ENCODE measurements at places on chromosomes 6 and 20.

GRCh38 chr20:62291251-62292066, 11.3 kb upstream of the ADRM1 start:
- no peak for DNase-seq

- no peak for DNase-seq
Observed at GRCh38 chr6:6317825-6318733, 2.4 kb downstream of the F13A1 start.

- DNase-seq: peak; percentile 23
Observed at GRCh38 chr6:152170702-152171667, 363.5 kb downstream of the ESR1 start.

- no peak for DNase-seq
Observed at GRCh38 chr20:47293631-47294030, 62.9 kb downstream of the ZMYND8 start.

GRCh38 chr6:1062786-1063545, 248.9 kb upstream of the FOXQ1 start:
- no peak for DNase-seq

GRCh38 chr6:147161974-147162495, 42.2 kb upstream of the STXBP5 start:
- DNase-seq: no peak

- no peak for DNase-seq
Observed at GRCh38 chr6:2731281-2731909, 19.3 kb downstream of the MYLK4 start.

- DNase-seq: no peak
Observed at GRCh38 chr20:49597825-49598395, 30.0 kb upstream of the PTGIS start.

- DNase-seq: no peak
Observed at GRCh38 chr20:20224806-20225205, 143.1 kb upstream of the INSM1 start.

- DNase-seq: no peak
Observed at GRCh38 chr20:22974354-22974753, 60.8 kb upstream of the SSTR4 start.

DNA sequence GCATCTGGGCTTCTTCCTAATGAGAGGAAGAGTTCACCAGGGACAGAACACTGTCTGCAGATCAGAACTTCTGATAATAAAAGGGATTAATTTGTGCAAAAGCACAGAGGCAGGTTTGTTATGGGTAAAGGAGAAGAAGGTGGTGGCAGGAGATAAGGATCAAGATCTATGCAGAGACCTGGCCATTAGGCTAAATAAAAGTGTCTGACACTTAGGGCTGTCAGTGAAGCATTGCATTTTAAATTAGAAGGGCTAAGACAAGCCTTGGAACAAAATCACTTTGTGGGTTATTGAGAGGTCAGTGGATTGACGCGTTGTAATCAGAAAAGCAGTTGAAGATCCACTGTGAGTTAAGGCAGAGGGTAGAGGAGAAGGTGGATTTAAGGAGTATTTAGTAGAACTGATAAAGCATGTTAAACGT, 76.8 kb downstream of the MAP3K4 start:
- DNase-seq: no peak

- DNase-seq: no peak
Observed at GRCh38 chr6:110620065-110620464, 143.7 kb upstream of the SLC22A16 start.

DNA sequence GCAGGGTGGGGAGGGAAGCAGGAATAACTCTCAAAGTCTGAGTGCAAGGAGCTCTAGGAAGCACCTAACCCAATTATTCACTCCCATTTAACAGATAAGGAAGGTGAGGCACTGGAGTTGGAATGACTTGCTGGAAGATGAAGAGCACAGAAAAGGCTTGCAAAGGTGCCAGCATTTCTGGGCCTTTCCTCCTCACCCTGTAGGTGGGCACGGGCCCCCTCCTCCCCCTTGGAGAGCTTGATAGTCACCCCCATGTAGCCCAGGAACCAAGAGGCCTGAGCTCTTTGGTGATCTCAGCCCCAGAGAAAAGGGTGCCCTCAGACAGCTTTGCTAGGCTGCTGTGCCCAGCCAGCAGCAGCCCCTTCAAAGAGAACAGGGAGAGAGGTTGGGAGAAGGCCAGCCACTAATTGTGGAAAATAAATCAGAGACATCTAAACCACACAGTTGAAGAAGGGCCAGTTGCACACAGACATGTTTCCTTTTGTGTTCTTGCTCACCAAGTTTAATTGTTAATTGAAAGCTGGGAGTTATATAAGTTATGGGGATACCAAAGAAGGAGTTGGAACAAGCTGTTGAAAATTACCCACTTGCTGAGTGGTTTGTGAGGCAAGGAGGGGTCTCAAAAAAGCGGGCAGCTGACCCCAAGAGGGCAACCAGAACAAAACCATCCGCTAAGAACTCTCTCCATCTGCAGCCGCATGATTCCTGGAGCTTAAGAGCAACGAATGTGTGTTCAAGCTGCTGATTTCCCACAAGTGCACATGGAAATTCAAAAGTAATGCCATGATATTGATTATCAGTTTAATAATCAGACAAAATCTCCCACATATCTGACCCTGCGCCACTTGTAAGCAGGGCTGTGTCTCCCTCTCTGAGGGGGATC, 77.0 kb downstream of the MRPL14 start:
- DNase-seq: no peak

DNA sequence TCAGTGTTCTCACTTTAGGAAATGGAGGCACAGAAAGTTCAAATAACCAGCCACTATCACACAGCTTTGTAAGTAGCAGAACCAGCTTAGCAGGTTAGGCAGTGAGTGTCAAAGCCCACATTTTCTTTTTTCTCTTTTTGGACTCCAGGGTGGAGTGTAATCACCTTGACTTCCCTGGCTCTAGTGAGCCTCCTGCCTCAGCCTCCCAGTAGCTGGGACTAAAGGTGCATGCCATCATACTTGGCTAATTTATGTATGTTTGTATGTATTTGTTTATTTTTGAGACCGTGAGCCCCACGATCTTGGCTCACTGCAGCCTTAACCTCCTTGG, 7.8 kb upstream of the NCOA3 start:
- DNase-seq: no peak

GRCh38 chr6:163679012-163679660, 264.6 kb downstream of the QKI start:
- no peak for DNase-seq

DNA sequence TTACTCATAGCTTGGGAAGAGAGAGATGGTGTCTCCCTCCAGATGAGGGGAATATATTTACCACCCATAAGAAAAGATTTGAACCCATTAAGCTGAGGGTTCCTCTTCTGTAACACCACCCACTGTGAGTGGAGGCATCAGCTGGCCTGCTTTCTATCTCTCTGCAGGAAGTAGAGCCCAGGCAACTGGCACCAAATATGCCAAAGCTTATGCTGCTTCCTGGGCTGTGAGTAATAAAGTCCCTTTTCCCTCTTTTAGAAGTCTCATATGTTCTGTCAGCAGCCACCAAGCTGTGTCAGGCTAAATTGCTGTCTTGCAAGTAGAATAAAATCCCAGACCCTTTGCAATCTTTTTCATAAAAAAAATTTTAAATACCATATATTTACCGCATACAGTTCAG, 241.4 kb downstream of the LAMA2 start:
- DNase-seq: no peak

DNA sequence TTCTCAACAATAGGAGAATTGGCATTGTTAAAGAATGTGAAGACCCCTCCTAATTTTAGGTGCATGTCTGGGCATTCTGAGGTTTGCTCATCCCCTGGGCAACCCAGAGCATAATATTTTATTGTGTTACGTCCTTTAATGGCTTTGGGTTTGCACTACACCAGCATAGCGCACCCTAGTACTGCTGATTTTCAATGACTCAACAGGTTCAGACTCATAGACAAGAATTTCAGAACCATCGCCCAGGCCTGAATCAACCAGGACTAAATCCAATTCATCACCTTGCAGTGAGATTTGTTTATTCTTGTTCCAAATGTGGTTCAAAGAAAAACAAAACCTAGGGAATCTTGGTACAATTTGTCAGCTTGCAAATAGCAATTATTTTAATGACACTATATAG, 137.8 kb upstream of the PHACTR1 start:
- DNase-seq: no peak
